ENCODE measurements at places on chromosomes 6 and 20.

DNA sequence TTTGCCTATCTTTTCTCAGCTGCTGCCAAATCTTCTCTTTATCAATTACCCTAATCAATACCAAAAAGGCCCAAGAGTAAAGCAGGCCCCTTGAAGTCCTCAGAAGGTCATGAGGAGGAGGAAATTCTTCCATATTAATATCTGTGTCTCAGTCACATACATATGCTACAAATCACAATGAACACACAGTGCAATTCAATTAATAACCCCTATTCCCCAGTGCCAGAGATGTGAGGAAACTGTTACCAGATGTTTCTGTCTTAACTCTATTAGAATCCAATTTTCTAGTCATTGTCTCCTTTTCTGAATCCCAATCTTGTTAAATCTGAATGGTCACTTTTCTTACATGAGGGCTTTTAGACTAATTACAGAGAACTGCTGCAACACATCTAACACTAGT, 45.9 kb upstream of the SLC2A12 start:
- DNase-seq: no peak

- DNase-seq: no peak
Observed at GRCh38 chr6:88952065-88952704, 11.2 kb downstream of the RNGTT start.

DNA sequence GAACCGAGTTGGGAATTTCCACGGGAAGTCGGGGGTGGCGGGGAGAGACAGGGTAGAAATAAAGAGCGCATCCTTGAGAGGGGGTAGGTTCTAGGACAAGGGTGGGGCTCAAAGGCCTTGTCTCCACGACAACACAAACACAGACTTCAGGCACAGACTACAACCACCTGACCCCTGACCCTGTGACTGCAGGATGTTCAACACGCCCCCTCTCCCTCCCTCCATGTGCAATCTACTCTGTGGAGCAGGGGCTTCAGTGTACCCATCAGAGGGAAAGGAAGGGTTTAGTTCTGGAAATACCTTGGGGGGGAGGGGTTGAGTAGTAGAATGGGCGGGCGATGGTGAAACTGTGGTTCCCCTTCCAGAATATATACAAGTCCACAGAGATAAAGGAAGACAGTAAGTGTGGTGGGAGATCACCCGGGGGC, 651 bp upstream of the TAPBP start:
- peak; percentile 42 for DNase-seq

DNA sequence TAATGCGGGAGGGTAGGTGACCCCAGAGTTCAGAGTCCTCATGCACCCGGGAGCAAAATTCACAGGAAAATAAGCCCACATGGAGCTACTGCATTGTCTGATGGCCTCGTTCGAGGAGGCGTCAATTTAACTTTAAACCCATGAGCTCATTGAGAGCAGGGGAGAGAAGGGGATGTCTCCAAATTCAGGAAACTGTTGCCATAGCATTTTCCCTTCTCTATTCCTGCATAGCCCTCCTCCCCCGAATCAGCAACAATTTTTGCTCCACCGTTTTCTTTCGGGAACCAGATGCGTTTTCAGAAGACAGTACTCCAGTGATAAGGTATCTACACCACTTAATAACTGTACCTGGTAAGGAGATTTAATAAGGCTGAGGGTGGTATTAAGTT, 324 bp upstream of the LAMP5 start:
- DNase-seq: no peak

GRCh38 chr6:152085451-152085921, 278.0 kb downstream of the ESR1 start:
- DNase-seq: no peak

Data from activated CD8-positive, alpha-beta memory T cell treated with anti-CD3 and anti-CD28 coated beads for 1 hour (primary cell).